ENCODE measurements at places on chromosomes 6 and 20.

DNA sequence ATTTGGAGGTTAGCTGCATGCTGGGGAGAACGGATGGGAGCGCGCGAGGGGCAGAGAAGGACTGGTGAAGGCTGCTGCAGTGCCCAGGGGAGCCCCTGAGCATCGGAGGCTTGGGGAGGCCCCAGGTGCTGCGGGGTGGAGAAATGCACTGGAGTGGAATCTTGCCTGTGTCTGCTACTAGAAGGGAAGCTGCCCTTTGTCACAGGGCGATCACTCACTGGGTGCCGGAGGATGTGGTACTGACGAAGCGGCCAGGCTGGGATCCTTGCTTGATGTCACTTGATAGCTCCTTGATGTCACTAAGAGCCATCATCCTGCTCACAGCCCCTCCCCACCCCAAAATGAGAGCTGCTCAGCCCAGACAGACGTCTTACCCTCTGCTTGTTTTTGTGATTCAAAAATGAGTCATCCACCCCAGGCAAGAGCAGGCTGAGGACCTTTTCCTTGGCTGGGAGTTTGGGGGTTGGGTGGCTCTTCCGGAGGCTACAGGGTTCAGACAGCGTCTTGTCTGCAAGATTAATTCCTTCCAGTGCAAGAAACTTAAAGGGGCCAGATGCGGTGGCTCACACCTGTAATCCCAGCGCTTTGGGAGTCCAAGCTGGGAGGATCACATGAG lies 62.6 kb upstream of the PMEPA1 start:
- DNase-seq, result no peak

DNA sequence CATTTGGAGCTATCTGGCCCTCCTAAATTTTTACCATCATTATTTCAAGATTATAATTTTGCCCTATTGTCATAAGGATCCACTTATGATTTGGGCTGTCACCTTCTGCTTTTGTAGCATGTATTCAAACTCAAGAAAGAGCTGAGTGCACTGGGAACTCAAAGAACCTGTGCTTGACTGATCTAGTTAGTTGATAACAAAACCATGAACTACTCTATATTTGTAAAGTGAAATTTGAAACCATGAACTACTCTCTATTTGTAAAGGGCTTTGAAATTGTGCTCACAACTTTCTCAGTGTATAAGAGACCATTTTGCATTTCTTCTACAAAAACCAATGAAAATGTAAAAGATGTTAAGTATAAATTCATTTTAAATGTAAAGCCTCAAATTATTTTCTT lies 77.5 kb upstream of the POPDC3 start:
- no peak for DNase-seq

GRCh38 chr6:38676236-38676973 lies 26.5 kb downstream of the GLO1 start:
- no peak for DNase-seq

GRCh38 chr20:4546786-4547185 lies 174.9 kb upstream of the PRND start:
- DNase-seq, result no peak

GRCh38 chr6:3284436-3284876 lies 25.7 kb downstream of the PSMG4 start:
- peak; percentile 66 for DNase-seq

GRCh38 chr6:85923013-85923430 lies 280.3 kb upstream of the SYNCRIP start:
- DNase-seq, result peak; percentile 29

DNA sequence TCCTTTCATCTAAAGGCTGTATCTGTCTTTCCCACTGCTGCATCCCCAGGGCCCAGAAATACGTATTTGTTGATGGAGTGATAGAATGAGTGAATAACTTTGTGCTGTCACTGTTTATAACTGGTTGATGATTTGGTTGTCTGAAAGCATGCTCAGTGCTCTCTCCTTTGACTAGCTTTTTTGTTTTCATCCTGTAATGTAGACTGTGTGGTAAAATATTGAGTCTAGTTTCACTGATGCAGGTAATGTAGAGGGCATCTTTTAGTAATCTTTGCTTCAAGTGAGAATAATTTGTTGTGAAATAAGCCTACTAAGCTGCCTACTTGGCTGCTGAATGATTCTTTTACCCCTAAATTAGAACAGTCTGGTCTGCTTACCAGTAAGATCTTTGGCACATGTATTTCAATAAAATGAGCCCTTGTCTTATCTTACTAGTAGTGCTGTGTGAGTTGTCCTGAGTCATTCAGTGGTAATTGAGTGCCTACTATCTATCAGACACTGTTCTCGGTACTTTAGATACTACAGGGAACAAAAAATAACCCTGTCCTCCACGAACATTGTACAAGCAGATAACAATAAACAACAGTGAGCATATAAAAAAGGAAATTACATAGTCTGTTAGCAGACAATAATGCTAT lies 39.9 kb downstream of the MAPK14 start:
- no peak for DNase-seq

DNA sequence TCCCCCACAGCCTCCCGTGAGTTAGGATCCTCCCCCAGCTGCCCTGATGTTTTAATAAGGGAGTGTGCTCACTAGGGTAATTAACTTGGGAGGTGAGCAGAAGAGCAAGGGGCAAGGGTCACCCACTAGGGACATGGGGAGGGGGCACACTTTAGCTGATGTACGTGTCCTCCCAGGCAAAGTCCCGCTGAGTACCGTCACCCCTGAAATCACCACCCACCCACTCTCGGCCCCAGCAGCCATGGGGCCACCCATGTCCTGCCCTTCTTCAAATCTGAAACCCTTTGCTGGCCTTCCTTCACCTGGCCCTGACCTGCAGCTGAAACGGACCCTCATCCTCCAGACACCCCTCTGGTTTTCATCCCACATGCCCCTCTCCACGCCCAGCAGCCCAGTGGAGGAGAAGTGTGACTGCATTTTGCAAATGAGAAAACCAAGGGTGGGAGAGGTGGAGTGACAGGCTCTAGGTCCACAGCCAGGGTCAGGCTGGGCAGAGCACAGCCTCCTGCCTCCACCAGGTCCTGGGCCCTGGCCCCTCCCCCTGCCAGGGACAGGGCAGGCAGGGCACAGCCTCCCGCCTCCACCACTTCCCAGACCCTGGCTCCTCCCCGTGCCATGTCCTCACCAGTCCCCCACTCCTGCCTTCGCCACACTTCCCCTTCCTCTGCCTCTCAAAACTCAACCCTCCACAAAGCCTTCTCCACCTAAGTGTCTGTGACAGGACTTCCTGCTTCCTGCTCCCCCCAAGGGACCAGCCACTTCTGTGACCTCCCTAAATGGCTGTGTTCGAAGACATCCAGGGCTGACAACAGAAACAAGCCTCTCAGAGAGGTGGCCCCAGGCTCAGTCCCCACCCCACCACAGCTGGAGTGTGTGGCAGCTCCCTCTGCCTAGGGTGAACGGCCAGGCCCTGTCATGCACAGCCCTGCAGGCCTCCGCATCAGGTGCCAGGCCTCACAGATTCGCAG lies 15.1 kb downstream of the ACSS1 start:
- DNase-seq, result no peak

GRCh38 chr20:44166477-44166876 lies 20.5 kb downstream of the JPH2 start:
- DNase-seq, result no peak

DNA sequence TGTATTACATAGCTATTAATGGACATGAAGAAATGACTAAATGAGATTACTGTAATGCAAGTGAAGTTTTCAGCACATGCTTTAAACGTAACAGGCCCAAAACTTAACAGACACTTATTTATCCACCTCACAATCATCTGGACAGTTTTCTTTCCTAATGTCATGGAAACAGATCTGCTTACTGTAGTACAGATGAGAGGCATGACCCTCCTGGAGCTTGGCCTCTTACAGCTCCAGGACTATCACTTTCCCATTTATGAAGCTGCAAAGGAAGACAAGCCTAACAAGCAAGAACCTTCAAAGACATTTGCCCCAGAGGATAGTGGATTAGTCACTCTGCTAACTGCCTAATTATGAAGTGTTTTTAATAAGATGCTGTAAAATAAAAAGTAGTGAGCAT lies 419.3 kb downstream of the PHF3 start:
- no peak for DNase-seq

GRCh38 chr20:47118206-47118605 lies 223.6 kb downstream of the EYA2 start:
- DNase-seq, result no peak

GRCh38 chr20:47111576-47111975 lies 216.9 kb downstream of the EYA2 start:
- no peak for DNase-seq

DNA sequence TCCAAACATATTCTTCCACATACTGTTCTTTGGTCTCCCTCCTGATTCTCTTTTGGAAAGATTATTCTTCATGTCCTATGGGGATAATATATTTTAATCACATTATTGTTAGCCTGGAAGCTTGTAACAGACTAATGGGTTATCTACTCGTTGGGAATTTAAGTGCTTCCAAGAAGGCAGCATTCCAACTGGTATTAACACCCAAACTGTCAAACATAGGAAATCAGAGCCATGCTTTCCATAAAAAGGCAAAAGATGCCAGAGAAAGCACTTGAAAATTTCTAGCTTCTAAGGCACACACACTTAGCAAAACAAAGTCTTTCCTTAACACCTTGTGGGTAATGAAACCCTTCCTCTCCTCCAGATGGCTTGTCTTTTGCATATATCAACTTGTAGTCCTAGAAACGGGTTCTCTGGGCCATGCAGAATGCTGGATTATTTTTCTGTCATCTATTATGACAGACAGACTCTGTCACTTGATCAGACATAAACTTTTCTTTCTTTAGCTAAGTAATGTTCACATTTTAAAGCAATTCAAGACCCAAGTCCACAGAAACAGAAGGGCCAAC lies 41.5 kb downstream of the B4GALT5 start:
- no peak for DNase-seq

- no peak for DNase-seq
These were observed 149.7 kb downstream of the AIG1 start for GRCh38 chr6:143210420-143210819.

GRCh38 chr6:3696525-3697088 lies 54.9 kb downstream of the PXDC1 start:
- no peak for DNase-seq

- no peak for DNase-seq
These were observed 92.8 kb downstream of the ESR1 start for GRCh38 chr6:151900256-151900655.

DNA sequence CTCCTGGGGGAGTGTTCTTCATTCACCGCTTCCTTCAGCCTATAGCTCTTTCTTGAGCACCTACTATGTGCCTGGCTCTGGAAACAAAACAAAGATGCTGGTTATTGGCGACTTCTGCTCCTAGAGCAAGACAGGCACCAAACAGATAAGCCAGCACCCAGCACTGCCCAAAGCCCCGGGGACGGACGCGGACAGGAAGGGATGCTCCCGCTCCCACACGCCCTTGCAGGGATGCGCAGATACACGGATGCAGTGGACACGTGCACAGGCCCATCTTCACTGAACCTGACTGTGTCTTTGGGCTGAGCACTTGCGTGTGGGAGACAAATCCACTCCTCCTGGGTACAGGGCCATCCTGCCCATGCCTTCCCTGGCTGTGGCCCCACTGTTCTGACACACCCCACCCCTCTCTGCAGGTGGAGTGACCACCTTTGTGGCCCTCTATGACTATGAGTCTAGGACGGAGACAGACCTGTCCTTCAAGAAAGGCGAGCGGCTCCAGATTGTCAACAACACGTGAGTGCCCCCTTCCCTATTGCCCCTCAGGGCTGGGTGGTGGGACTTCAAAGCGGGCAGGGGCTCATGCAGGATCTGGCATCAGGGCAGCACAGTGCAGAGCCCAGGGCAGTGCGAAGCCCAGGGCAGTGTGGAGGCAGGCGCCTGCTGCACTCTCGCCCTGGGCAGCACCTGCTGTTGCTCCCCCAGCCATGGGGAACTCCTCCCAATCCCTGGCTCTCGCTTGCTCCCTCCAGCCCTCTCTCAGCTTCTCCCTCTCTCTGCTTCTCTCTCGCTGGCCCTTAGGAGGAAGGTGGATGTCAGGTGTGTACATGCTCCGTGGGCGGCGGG lies 39.9 kb downstream of the SRC start:
- no peak for DNase-seq

DNA sequence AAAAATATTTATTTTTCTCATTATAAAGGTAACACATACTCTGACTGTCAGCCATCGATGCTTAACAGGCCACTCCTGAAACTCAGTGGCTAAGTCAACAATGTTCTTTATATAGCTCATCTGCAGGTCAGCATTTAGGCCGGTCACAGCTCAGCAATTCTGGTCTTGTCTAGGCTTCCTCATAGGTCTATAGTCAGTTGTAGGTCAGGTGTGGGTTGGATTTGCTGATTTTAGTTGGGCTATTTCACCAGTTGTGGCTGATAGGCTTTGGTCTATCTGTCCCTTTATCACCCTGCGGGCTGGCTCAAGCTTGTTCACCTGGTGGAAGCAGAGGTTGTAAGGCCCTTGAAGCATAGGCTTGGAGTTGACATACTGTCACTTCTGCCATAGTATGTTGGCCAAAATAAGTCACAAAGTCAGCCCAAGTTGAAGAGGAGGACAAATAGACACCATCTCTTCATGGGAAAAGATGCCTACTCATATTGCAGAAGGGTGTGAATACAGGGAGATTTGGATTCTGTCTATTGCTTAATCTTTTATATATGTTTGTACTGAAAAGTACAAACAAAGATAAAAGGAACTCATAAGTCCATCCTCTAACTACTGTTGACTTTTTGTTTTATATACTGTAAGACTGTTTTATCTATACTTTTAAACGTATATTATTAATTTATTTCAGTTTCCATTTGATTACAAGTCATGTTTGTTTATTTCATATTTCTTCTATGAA lies 75.0 kb downstream of the BCKDHB start:
- DNase-seq, result no peak

- DNase-seq, result no peak
These were observed 403.7 kb downstream of the CDH26 start for GRCh38 chr20:60361761-60362395.

DNA sequence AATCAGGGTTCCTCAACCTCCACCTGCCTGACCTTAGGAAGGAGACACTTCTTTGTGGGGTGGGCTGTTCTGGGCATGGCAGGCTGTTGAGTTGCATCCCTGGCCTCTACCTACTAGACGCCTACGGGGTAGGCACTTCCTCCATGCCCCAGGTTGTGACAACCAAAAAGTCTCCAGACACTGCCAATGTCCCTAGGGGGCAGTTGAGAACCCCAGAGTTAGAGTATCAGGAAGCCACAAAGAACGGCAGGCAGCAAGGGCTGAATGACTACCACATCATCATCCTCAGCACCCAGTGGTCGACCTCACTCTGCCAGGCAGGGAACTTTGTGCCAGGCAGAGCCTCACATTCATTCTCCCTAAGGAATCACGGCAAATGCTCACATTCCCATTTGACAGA lies 21.5 kb downstream of the PMEPA1 start:
- DNase-seq, result no peak

DNA sequence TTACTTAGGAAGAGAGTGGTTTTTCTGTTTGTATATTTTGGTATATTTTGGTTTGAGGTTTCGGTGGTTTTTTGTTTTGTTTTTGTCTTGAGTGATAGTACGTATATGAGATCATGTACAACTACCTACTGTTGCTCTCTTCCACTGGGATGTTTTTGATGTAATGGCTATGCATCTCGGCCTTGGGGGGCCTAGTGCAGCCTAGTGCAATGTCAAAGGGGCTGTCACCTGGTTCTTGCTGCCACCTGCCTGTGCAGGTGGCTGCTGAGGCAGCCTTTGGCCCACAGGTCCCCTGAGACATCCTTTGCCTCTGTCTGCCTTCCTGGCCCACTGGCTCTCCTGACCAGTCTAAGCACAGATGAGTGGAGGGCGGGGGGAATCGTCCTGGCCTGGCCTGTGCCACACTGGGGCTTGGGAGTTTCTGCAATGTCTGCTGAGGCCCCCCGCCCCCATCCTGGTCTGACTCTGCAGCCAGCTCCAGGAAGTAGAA lies 546.6 kb downstream of the CD83 start:
- DNase-seq, result no peak
